ENCODE measurements at places on chromosomes 11 and 22.

DNA sequence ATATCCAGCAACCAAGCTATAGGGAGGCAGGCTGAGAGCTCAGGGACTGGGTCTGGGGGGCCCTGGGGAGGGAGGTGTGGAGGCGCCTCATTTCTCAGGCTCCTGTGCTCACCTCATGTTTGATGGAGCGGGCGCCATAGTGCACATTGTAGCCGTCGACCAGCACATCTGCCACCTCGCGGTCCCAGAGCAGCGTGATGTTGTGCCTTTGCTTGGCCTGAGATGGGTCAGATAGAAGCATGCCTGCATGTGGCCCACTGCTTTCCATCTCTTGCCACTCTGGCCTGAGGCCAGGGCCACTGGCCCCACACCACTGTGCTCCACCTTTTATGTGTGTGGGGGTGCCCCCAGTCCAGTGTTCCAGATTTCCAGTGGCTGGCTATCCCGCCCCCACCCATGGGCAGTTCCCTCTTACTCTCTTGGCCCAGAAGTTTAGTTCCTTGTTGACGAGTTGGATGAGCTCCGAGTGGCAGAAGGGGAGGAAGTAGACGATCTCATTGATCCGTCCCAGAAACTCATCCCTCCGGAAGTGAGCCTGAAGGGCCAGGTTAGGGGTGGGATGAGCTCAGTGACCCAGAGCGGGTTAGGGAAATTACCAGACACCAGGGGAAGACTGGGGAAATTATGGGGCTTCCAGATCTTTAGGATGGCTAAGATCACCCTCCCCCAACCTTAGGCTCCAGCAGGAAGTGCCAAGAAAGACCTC is 50.1 kb upstream of the PHOX2A start:
- no peak for DNase-seq

GRCh38 chr11:116030697-116031331 is 526.6 kb upstream of the CADM1 start:
- DNase-seq = no peak

- no peak for DNase-seq
These were observed 14.8 kb upstream of the GAL start for GRCh38 chr11:68669301-68670090.

DNA sequence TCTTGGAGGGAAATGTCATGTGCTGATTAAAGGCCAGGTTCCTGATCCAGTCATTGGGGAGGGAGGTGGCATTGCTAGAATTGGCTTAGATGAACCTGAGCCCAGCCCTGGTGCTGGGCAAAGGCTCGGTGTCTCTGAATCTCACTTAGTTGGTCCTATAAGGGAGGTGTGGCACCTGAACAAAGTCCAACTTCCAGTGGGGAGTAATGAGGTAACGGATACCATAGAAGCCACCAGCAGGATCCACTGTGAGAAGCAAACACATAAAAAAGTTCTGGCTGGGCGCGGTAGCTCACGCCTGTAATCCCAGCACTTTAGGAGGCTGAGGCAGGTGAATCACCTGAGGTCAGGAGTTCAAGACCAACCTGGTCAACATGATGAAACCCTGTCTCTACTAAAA is 26.6 kb downstream of the PRDM11 start:
- DNase-seq = no peak

GRCh38 chr22:38172832-38173640 is 8.6 kb downstream of the PLA2G6 start:
- DNase-seq = peak; percentile 63

GRCh38 chr22:18067548-18068341 is 10.0 kb upstream of the PEX26 start:
- no peak for DNase-seq

GRCh38 chr11:12042215-12042676 is 33.8 kb upstream of the DKK3 start:
- peak; percentile 87 for DNase-seq

DNA sequence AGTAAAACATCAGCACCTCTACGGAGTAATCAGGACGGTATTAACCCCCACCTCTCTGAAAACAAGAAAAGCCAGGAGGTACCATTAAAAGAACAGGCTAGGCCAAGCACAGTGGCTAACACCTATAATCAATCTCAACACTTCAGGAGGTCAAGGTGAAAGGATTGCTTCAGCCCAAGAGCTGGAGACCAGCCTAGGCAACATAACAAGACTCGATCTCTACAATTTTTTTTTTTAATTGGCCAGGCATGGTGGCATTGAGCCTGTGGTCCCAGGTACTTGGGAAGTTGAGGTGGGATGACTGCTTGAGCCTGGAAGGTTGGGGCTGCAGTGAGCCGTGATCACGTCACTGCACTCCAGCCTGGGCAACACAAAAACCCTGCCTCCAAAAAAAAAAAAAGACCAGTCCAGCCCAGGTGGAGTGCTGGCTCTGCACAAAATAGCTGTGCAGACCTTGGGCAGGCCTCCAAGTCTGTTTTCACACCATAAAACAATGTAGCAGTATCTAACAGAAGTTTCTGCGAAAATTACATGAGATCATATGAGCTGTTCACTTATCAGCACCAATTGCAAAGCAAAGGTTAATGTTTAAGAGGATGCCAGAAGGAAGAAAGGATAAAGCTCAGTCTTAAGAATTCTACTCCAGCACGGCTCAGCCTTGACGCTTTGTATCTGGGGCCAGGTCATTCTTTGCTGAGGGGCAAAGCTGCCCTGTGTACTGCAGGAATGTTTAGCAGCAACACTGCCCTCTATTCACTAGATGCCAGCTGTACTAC is 14.8 kb downstream of the CHKA start:
- peak; percentile 28 for DNase-seq

GRCh38 chr11:116373104-116373944 is 399.5 kb downstream of the BUD13 start:
- DNase-seq = no peak

- no peak for DNase-seq
These were observed 69.3 kb downstream of the SEZ6L start for GRCh38 chr22:26238596-26238995.

- DNase-seq = no peak
These were observed 65.6 kb downstream of the ISX start for GRCh38 chr22:35131525-35132000.

GRCh38 chr11:45215098-45215865 is 68.8 kb downstream of the PRDM11 start:
- no peak for DNase-seq

DNA sequence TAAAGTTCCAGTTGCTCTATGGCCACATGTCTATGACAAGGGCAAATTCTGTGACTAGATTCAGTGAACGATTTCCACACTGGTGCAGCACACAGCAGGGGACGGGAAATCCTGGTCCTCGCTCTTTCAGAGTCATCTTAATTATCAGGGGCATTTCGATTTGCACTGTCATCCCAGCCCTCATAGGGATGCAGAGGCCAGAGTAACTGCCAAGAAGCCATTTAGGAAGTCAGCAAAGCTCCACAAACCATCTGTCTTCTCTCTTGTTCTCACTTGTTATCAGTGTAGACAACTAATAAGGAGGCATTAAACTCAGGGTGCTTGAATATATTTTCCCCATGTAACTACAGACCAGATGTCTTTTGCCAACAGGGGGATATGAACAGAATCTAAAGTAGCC is 151.7 kb downstream of the STK33 start:
- DNase-seq = no peak

GRCh38 chr11:45917286-45917622 is 423 bp downstream of the PEX16 start:
- DNase-seq = no peak

- no peak for DNase-seq
These were observed 42.1 kb downstream of the LRRC32 start for GRCh38 chr11:76628408-76628947.

DNA sequence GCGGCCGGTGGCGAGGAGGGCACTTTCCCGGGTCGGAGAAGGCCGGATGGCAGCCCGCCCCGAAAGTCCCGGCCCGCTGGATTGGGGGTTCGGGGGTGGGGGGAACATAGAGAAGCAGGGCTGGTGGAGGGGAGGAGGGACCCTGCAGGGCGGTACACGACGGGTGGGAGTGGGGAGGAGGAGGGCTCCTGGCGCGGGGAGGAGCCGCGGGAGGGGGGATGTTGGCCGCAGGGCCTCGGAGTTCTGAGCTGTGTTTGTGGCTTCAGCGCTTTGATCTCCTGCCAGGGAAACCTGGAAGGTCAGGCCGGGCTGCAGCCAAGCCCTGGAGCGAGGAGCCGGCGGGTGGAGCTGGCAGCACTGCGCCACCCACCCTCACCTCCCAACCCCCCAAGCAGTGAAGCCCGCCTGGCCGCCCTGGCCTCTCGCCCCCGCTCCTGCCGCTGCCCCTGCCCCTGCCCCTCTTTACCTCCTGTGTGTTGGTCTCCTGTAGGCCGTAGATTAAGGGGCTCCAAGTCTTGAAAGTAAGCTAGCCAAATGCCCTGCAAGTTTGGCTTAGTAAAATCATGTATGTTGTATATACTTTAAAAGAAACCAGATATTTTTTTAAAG is 30.9 kb downstream of the C22orf31 start:
- peak; percentile 94 for DNase-seq

DNA sequence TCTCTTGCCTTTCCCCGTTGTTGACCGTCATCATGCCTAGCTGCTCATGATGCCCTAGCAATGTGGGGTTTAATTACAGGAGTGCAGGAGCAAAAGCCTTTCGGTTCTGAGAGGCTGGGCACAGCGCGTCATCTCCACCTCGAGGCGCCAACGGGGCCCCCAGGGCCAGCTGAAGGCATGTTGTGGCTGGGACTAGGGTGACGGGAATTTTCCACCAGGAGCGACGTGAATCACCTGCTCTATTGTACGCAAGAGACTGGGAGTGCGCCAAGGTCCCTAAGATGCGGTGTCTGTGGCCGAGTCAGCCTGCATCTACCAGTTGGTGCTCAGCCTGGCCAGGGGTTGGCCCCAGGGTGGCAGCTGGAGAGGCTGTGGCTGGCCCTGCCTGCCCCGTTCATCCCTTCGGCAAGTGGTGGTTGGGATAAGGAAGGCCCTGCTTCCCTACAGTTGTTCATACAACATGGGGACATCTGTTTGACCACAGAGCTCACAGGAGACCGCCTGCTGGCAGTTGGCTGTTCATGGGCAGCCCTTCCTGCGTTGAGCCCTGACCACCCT is 1175.6 kb downstream of the BRD1 start:
- DNase-seq = no peak

- no peak for DNase-seq
These were observed 587.1 kb downstream of the SOX6 start for GRCh38 chr11:15769203-15769602.

- DNase-seq = no peak
These were observed 2.8 kb downstream of the USH1C start for GRCh38 chr11:17541330-17541885.

DNA sequence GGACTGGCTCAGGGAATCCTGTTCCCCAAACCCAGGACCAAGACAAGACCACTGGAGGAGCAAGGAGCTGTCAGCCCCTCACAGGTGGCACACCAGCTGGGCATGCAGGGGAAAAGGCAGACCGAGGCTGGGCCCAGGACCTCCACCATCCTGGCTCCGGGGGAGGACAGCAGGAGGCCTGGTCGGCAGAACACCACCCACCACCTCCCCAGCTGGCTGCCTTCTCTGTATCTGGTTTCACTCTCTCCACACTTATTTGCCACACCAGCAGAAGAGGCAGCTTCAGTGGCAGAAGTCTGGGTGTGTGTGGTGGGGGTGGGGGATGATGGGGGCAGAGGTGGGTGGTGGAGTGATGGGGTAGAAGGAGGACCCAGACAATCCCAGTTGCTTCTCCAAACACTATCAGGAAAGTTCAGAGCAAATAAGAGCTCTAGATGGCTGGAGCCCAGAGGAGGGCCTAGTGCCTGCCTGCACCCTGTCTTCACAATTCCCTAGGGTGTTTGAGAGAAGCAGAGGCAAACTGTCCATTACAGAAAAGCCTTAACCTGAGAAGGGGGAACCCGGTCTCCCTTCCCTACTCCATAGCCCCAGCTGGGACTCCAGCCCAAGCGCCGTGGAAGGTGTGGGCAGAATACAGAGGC is 51.9 kb upstream of the CDON start:
- no peak for DNase-seq

DNA sequence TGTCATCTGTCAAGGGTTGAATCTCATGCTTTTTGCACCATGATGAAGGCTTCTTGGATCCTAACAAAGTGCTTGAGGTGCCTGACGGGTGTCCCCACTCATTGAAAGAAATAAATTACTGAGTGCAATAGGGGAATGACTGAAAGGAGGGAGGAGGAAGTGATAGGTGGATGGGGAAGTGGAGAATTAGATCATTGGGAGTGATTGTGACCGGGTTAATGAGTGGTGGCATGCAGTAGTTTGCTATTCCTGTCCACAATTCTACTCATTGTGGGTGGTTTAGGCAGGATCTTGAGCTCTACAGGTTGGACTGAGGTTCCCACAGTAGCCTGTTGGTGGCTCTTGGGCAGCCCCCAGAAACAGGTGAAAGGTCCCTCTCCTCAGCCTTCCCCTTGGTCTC is 44.3 kb downstream of the THAP12 start:
- no peak for DNase-seq

DNA sequence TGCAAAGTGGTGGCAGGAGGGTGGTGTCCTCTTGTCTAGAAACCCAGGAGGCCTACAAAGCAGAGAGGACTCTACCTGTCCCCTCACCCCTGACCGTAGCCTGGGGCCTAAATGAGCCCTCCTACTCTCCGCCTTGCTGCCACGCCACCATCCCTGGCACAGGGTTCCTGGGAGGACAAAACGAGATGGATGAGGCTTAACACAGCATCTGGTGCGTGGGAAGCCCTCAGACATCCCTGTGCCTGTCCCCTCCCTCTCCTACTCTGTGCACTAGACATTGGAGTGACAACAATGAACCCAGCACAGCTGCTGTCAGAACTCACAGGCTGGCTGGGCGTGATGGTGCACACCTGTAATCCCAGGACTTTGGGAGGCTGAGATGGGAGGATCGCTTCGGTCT is 36.4 kb upstream of the DKK3 start:
- no peak for DNase-seq

DNA sequence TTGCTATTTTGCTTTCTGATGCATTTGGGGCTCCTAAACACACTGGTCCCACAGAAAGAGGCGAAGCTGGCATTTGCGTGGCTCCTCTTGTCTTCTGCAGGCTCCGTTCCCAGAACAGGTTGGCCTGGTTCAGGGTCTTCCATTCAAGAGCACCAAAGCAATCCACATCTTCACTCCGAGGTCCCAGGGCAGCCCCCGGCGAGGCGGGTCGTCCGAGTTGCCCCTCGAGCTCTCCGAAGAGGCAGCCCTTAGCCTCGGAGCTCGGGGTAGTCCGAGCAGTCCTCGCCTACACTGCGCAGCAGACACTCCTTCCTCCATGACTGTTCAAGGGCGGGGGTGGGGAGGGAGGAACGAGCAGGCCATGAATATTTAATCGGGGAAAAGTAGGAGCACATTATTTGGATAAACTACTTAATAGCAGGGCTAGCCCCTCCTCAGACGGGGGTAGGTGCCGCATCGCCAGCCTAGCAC is 321.3 kb downstream of the BLID start:
- no peak for DNase-seq

DNA sequence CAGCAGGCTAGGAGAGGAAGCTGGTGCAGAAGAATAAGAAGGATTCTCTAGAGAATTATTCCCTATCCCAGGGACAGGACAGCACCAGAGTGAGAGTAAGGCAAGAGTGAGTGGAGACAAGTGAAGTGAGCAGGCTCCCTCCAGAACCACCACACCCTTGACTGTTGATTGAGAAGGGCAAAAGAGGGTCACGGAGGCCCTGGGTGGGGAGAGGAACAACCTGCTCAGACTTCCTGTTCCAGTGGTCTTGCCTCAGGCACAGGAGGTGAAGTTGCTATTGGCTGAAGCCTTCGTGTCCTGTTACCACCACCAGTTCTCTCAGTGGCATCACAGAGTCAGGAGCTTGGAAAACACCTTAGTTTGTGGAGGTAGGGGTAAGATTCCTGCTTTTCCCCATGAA is 51.7 kb upstream of the CCDC89 start:
- DNase-seq = no peak
